ENCODE measurements at places on chromosomes 4 and X. TPM values are rescaled to one million over a fixed set of nuclear protein-coding genes. Genes with fewer than 3 reads are reported as not detected.

GRCh38 chrX:115957862-115958490 lies 212.6 kb upstream of the AGTR2 start:
- H3K4me1 ChIP-seq = no peaks in the 10 kb centered on the region
- H3K27me3 ChIP-seq = no peaks in the 10 kb centered on the region
- no peak overlapping the region for H3K4me3 ChIP-seq
- no peak overlapping the region for H3K27ac ChIP-seq
- H3K36me3 ChIP-seq = no peaks in the 10 kb centered on the region

GRCh38 chr4:98586291-98586961 lies 72.0 kb downstream of the TSPAN5 start:
- no peak overlapping the region for H3K27ac ChIP-seq
- no peaks in the 10 kb centered on the region for H3K27me3 ChIP-seq
- H3K4me1 ChIP-seq = no peaks in the 10 kb centered on the region

- DNase-seq = no peak
- no peaks in the 10 kb centered on the region for H3K4me1 ChIP-seq
- no peaks in the 10 kb centered on the region for H3K36me3 ChIP-seq
- no peak overlapping the region for H3K4me3 ChIP-seq
These were observed 92.2 kb upstream of the H2AZ1 start for GRCh38 chr4:100042235-100042634.

DNA sequence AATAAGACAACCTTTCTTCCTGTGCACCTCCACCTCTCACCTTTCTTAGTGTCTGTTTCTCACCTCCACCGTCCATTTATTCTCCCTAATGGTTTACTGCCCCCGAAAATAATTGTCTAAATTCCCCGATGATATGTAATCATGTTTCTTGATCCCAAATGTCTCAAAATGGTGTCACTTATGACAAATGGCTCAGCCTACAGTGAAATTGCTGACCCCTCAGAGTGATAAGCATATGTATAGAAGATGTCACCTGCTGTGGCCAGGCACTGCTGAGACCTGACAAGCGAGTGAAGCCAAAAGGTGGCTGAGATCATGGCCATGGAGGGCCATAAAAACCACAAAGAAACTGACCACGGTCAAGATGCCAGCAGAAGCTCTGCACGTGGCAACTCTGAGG lies 35.7 kb downstream of the MSL3 start:
- no peak overlapping the region for H3K27ac ChIP-seq
- H3K36me3 ChIP-seq = no peaks in the 10 kb centered on the region
- no peak overlapping the region for H3K4me3 ChIP-seq
- no peak for DNase-seq
- H3K4me1 ChIP-seq = no peaks in the 10 kb centered on the region

- H3K27me3 ChIP-seq = no peaks in the 10 kb centered on the region
- no peak for DNase-seq
- H3K36me3 ChIP-seq = no peaks in the 10 kb centered on the region
These were observed 23.7 kb upstream of the FAM47B start for GRCh38 chrX:34918856-34919255.

- H3K4me1 ChIP-seq = peaks cover 28% of the 10 kb centered on the region
- no peak for DNase-seq
- no peak overlapping the region for H3K4me3 ChIP-seq
- no peak overlapping the region for H3K27ac ChIP-seq
These were observed 5.0 kb downstream of the RPL9 start for GRCh38 chr4:39453738-39454137.

GRCh38 chr4:184197536-184198082 lies 20.1 kb downstream of the ENPP6 start:
- no peaks in the 10 kb centered on the region for H3K36me3 ChIP-seq
- H3K27ac ChIP-seq = no peak overlapping the region
- H3K27me3 ChIP-seq = no peaks in the 10 kb centered on the region
- no peaks in the 10 kb centered on the region for H3K4me1 ChIP-seq

GRCh38 chr4:181728305-181728966 lies 514.8 kb upstream of the TENM3 start:
- DNase-seq = no peak
- H3K27ac ChIP-seq = no peak overlapping the region
- no peak overlapping the region for H3K4me3 ChIP-seq
- no peaks in the 10 kb centered on the region for H3K36me3 ChIP-seq
- no peaks in the 10 kb centered on the region for H3K4me1 ChIP-seq
- no peaks in the 10 kb centered on the region for H3K27me3 ChIP-seq

- no peak overlapping the region for H3K4me3 ChIP-seq
- no peak for DNase-seq
- no peaks in the 10 kb centered on the region for H3K36me3 ChIP-seq
- no peaks in the 10 kb centered on the region for H3K4me1 ChIP-seq
- H3K27ac ChIP-seq = no peak overlapping the region
- H3K27me3 ChIP-seq = no peaks in the 10 kb centered on the region
These were observed 790.8 kb downstream of the PCDH18 start for GRCh38 chr4:136741468-136741867.

GRCh38 chr4:25290490-25291067 lies 22.0 kb upstream of the ZCCHC4 start:
- no peak for DNase-seq
- H3K4me3 ChIP-seq = no peak overlapping the region
- H3K27me3 ChIP-seq = no peaks in the 10 kb centered on the region

- peak overlapping the region; percentile 87 for H3K27ac ChIP-seq
- H3K4me1 ChIP-seq = peaks cover 23% of the 10 kb centered on the region
- peaks cover 4% of the 10 kb centered on the region for H3K36me3 ChIP-seq
- DNase-seq = no peak
These were observed 100.4 kb downstream of the KLHL8 start for GRCh38 chr4:87120010-87120409.

GRCh38 chr4:176271749-176272148 lies 2.7 kb upstream of the ASB5 start:
- no peaks in the 10 kb centered on the region for H3K27me3 ChIP-seq
- no peak overlapping the region for H3K27ac ChIP-seq
- H3K4me3 ChIP-seq = no peak overlapping the region
- DNase-seq = no peak

GRCh38 chrX:24264383-24264782 lies 49.5 kb downstream of the SUPT20HL2 start:
- no peak overlapping the region for H3K4me3 ChIP-seq
- no peaks in the 10 kb centered on the region for H3K4me1 ChIP-seq
- no peaks in the 10 kb centered on the region for H3K36me3 ChIP-seq
- DNase-seq = no peak
- no peaks in the 10 kb centered on the region for H3K27me3 ChIP-seq

GRCh38 chr4:121773883-121774282 lies 8.9 kb upstream of the SMIM43 start:
- no peak for DNase-seq
- H3K36me3 ChIP-seq = no peaks in the 10 kb centered on the region
- H3K27ac ChIP-seq = no peak overlapping the region
- H3K27me3 ChIP-seq = no peaks in the 10 kb centered on the region
- no peaks in the 10 kb centered on the region for H3K4me1 ChIP-seq

DNA sequence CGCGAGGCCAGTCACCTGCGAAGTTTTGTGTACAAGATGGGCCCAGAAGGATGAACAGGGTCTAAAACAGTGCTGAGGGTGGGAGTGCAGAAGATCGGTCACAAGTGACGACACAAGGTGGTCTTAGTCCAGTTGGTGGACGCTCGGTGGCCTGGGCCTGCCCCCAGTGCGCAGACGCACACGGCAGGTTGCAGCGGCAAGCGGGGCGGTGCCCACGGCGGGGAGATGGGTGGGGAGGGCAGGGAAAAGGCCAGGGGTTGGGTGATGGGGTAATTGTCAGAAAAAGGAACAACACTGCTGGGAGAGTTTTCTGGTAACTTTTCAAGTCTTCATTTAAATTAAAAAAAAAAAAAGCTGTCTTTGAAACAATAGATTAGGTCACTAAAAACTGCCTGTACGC lies 1.0 kb upstream of the PRDX4 start:
- H3K36me3 ChIP-seq = no peaks in the 10 kb centered on the region
- no peaks in the 10 kb centered on the region for H3K27me3 ChIP-seq
- H3K4me3 ChIP-seq = no peak overlapping the region
- H3K4me1 ChIP-seq = no peaks in the 10 kb centered on the region

DNA sequence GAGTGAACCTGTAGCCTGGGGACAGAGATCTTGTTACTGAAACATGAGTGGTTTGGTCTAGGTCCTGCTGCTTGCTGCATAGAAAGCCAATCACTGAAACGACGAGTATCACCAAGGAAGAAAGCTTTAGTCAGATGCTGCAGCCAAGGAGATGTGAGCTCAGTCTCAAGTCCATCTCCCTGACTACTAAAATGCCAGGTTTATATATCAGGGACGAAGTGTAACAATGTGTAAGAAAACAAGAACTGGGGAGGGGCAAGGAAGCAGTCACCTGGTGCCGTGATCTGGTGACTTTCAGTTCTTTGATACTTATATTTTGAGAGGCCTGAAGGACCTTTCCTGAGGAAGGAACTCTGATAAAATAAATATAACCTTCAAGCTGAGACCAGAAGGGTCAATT lies 19.6 kb upstream of the ABRAXAS1 start:
- H3K4me3 ChIP-seq = no peak overlapping the region
- no peaks in the 10 kb centered on the region for H3K27me3 ChIP-seq
- no peaks in the 10 kb centered on the region for H3K4me1 ChIP-seq
- H3K36me3 ChIP-seq = no peaks in the 10 kb centered on the region
- H3K27ac ChIP-seq = no peak overlapping the region

DNA sequence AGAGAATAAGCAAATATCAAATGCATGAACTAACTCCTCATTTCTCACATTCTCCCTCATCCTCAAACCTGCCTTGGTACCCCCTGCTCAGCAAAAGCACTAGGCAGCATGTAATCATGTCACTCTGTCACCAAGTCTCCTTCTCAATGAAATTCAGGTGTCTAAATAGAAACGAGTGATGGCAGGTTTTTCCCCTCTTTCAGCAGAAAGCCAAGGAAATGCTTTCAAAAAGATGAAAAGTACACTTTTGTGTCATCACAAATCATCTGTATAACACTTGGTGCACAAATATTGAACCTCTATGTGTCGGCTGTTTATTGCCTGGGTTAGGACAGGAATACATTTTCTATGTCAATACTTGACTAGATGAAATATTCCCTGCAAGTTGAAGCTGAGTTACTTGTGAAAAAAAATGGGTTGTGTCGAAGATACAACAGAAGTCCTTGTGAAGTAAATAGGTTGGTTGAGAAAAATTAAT lies 285.1 kb upstream of the MAGEB18 start:
- no peaks in the 10 kb centered on the region for H3K36me3 ChIP-seq
- no peaks in the 10 kb centered on the region for H3K4me1 ChIP-seq
- no peak overlapping the region for H3K27ac ChIP-seq
- no peak for DNase-seq

DNA sequence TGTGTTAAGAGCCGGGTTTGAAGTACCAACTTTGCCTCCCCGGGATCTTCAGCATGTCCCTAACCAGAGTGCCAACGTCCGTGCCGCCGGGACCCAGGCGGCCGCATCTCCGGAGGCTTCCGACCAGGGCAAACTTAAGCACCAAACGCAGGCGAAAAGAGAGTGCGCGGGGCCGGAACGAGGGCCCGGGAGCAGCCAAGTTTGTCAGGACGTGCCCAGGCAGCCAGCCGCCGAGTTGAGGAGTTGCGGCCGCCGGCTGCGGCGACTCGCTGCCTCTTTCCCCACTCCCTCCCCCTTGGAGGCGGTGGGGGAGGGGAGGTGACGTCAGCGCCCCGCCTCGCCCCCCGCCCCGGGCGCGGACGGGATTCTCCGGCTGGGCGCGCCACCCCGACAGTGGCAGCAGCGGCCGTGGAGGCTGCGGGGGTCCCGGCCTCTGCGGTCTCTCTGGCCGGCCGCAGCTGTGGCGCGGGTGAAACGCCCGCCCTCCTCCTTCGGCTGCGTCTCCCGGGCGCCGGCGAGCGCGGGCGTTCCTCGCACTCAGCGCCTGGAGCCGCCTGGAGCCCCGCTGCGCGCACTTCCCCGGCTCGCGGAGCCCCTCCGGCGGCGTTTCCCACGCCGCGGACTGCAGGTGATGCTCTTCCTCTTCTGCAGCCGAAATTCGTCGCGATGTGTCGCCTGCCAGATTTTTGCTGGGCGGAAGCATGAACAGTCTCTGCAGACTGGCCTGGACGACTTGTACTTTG lies 2.9 kb upstream of the FAT1 start:
- peak overlapping the region; percentile 80 for H3K4me3 ChIP-seq
- H3K27me3 ChIP-seq = no peaks in the 10 kb centered on the region
- peak overlapping the region; percentile 91 for H3K27ac ChIP-seq
- DNase-seq = no peak
- no peaks in the 10 kb centered on the region for H3K36me3 ChIP-seq

- H3K4me1 ChIP-seq = peaks cover 56% of the 10 kb centered on the region
- no peak for DNase-seq
- peak overlapping the region; percentile 10 for H3K27ac ChIP-seq
- no peak overlapping the region for H3K4me3 ChIP-seq
- H3K27me3 ChIP-seq = no peaks in the 10 kb centered on the region
These were observed 39.4 kb downstream of the DCLK2 start for GRCh38 chr4:150117629-150118028.

DNA sequence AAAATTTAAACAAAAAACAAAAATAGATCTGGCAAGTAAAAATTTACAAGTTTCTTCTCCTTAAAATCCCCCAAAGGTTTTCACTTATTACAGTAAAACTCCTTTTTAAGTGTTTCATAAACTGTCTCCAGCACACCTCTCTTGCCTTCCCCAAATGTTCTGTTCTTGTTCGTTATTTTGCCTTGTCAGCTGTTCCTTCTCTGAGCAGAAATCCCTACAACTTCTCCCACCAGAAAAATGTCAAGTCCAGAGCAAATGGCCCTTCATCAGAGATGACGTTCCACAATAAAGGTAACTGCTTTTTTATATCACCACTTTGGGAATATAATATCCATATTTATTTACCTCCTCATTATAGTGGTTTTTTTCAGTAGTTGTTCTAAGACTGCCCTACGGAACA lies 432.1 kb downstream of the ADAM29 start:
- H3K27me3 ChIP-seq = no peaks in the 10 kb centered on the region
- no peak overlapping the region for H3K4me3 ChIP-seq
- no peaks in the 10 kb centered on the region for H3K36me3 ChIP-seq

RASSF6 gene
- not detected for total RNA-seq

DKK2 gene
- total RNA-seq = 2.2 TPM

SMARCA5 gene
- 19.2 TPM for total RNA-seq

DUSP21 gene
- not detected for total RNA-seq

CXCL3 gene
- total RNA-seq = 4.9 TPM

TKTL2 gene
- total RNA-seq = 0.21 TPM

FREM3 gene
- total RNA-seq = 0.14 TPM

HPGD gene
- total RNA-seq = 3.4 TPM

TCEAL5 gene
- not detected for total RNA-seq

ADH1A gene
- not detected for total RNA-seq

Data from thoracic aorta (tissue), 2 donors.